ENCODE measurements at places on chromosomes 2 and 18.

DNA sequence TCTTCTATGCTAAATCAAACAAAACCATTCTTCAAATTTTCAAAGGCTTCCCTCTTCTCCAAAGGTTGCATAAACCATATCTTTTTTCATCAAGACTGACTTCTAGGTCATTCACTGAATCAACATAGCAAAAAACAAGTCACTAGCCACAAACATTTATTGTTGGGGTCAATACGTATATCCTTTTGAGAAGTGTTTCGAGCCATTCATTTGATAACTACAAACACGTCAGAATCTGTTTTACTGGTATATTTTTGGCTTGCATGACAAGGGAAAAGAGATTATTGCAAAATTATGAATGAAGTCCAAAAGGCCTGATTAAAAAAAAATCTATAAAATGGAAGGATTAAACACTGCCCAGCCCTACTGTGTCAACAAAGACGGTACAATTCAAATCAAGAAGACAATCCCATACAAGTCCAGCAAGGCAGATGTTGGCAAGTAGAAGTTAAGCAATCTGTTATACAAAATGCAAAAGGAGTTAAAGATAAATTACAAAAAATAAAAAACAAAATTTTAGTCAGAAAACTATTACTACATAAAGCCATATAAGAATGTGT lies 222.4 kb downstream of the SRBD1 start:
- no peak for DNase-seq

DNA sequence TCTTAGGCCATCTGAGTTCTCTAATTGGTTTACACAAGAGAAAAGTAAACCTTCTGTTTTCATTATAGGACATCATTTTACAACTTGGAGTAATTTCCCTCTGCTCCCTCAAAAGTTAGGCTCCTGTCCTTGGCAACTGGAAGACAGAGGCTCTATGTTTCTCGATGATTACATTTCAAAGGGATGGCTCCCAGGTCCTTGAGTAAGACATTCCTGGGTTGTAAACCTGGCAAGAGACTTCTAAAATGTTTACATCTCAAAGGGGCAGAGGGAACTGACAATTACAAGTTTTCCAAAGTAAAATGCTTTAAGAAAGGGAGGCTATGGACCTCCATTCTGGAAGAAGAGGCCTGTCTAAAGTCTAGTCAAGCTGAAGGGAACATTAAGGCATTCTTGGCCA lies 268.3 kb upstream of the REG3G start:
- DNase-seq: no peak

DNA sequence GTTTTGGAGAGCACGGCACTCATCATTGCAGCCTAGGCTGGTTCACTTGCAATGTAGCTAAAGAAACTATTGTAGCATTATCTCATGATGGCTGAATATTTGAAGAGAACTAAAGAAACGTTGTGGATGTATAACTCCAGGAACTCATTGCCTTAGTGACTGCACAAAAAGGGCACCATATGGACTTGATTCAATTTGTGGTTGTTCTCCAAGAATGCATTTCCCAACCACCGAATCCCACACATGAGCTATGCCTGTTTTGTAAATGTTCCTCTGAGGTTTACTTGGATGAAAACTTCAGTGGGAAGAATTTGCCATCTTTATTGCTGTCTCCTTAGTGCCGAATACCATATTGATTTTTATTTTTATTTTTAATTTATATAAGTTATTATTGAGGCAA lies 43.5 kb downstream of the DOK6 start:
- no peak for DNase-seq

DNA sequence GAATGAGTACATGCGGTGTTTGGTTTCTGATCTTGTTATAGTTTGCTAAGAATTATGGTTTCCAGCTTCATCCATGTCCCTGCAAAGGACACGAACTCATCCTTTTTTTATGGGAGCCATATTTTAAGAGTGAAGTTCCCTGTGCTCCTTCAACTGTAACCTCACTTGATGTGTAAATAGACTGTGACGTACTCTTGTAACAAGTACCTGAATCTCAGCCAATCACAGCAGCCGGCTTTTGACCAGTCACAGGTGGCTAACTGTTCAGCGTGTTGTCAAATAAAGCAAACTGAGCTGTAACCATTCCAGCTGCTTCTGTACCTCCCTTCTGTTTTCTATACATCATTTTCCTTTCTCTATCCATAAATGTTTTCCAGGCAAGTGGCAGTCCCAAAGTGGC lies 774.3 kb upstream of the HS6ST1 start:
- peak; percentile 86 for DNase-seq

GRCh38 chr18:75104483-75104882 lies 104.5 kb downstream of the PTGR3 start:
- peak; percentile 25 for DNase-seq

- DNase-seq: no peak
These were observed 1.6 kb upstream of the LIPG start for GRCh38 chr18:49560277-49560623.

DNA sequence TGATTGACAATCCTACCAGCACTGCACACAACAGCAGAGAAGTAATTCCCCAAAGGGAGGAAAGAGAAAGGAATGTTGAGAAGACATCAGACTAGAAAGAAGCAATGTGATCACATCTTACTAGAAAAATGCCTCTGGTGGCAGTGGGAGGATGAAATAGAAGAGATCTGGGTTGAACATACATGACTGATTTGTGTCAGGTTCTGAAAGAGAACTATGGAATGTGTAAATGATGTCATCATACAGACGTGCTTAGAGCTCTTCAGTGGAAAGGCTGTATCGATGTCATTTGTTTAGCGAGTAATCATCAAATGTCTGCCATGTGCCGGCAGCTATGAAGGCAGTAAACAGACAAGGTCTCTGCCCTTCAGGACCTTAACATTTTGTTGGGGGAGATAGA lies 24.9 kb downstream of the GORASP2 start:
- DNase-seq: peak; percentile 16

GRCh38 chr2:150119819-150120218 lies 367.6 kb downstream of the RND3 start:
- no peak for DNase-seq

DNA sequence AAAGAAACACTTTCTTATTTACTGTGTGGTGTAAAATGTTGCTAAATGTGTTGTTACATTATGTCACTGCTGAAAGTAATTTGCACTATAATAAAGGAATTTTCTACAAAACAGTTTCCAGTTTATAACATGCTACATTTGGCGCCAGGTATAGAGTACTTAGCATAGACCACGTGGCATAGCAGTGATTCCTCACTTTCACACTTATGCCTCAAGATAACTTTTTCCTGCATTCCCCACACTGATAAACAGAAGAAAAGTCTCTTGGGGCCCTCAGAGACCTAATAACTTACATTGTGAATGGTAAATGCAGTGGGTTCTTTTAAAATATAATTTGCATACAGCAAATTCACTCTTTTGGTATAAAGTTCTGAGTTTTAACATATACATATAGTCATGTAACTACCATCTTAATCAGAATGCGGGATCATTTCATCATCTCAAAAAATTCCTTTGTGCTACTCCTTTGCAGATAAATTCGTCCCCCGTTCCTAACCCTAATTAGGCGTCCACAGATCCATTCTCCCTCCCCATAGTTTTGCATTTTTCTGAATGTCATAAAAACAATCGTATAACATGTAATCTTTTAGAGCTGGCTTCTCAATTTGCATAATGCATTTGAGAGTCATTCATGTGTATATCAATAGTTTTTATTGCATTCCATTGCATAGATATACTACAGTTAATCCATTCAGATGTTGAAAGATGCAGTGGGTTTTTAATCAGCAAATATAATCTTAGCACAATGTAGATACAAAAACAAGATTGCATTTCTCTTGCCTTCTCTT lies 7.5 kb downstream of the LGALSL start:
- DNase-seq: no peak

DNA sequence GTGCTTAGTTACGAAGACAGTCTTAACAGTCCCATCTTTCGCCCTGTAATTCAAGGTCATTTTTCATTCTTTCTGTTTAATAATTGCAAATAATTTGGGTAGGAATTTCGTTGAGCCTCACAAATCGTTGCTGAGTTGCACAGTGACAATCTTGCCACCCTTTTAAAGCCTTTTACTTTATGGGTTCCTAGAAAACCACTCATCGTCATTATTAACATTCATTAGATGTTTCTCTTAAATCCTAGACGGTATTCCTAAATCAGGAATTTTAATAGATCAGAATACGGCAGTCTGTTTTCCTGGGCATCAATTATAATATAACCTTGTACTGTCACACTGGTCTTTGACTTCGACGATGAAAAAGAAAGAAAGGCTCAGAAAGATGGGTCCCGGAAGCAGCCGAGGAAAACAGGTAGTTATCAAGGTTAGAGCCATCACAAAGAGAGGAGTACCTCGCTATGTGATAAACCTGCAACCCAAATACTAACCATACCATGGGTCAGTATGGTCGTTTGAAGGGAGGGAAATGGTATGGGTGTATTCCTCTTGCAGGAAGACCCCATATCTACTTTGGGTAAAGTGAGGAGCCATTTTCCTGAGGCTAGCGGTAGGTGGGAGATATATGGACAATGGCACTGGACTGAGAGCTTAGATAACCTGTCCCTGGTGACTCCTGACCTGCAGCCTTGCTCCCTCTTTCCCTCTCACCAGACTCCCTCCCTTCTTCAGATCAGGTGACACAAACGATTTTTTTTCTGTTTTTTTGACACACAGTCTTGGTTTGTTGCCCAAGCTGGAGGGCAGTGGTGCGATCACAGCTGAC lies 981 bp upstream of the SF3B1 start:
- DNase-seq: peak; percentile 57

- no peak for DNase-seq
These were observed 18.3 kb upstream of the CXCR4 start for GRCh38 chr2:136135921-136136906.

GRCh38 chr2:64859312-64860212 lies 129.6 kb upstream of the SLC1A4 start:
- peak; percentile 94 for DNase-seq

DNA sequence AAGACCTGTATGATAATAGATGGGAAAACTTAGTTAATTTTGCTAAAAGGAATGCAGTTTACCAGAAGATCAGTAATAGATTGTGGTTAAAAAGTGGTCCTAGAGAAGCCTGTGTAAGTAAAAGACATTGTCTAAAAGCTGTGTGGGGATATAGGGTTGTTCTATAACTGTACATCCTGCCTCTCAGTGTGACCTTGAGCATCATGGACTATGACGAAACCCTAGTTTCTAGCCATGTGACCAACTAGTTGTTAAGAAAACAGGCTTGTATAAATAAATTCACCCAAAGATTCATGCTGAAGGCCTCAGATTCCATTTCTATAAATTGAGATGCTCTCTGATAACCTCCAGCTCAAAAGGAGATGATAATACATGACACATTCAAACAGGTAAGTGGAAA lies 160.7 kb downstream of the IKZF2 start:
- no peak for DNase-seq

- no peak for DNase-seq
These were observed 56.3 kb upstream of the MSH2 start for GRCh38 chr2:47346638-47347037.

DNA sequence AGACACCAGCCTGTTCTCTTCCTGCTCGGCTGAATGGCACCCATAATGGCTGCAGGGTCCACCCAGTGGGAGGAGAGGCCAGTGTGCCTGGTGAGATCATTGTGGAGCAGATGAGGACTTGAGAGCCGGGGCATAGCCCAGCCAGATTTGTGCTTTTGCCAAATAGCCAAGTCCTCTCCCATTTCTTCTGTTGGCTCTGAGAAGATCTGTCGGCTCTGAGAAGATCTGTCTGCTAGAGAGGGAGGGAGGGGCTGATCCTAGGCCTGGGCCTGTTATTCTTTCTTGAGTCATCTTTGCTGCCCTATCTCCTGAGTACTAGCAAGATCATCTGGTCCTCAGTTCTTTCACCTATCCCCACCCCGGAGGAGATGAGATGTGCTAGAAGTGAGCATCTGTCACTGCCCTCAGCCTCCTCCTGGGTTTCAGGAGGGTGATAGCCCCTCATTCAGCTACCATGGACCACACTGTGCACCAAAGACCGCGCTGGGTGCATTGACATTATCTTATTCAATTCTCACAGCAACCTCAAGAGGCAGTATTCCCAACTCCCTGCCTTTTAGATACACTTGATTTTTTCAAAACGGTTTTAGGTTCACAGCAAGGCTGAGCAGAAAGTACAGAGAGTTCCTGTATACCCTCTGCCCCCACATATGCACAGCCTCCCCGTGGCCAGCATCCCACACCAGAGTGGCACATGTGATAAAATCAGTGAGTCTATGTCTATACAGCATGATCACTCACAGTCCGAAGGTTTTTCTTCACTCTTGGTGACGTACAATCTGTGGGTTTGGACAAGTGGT lies 98.6 kb downstream of the CAPN13 start:
- DNase-seq: peak; percentile 40

GRCh38 chr2:33033606-33034081 lies 86.9 kb downstream of the LTBP1 start:
- DNase-seq: peak; percentile 39

DNA sequence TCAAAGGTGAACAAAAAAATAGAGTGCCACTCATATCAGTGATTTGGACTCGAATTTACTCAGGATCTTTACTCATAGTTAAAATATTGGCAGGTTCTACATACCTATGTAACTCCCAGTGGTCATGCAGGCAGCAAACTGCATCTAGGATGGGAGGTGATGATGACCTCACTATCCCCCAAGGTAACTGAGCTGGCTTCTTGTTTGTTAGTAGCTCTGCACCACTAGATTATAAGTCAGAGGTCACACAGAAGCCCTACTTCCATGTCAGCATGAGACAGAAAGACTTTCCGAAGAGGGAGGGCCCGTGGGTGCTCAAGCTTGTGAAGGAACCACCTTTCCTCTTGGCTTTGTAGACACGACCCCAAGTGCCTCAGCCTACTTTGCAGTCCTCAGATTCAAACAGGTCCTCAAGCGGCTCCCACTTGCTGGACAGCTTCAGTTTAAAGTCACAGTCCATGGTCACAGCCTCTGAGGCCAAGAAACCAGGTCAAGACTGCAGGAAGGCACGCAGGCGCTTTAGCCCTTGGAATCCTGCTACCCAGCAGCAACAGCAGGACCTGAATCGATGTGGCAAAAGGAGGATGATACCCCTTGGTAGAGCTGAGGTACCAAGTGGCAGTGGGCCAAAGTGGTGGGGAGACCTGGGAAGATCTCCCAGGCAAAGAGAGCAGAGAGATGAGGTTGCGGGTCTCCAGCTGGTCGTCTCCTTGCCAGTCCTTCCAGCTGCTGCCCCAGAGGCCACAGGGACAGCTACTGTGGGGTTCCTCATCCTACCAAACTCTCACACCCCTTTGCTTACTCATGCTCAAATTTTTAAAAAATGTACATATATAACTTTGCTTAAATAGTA lies 4.3 kb downstream of the NTSR2 start:
- no peak for DNase-seq

GRCh38 chr2:66700677-66701066 lies 265.7 kb downstream of the MEIS1 start:
- DNase-seq: no peak

GRCh38 chr2:173191601-173192000 lies 116.0 kb downstream of the MAP3K20 start:
- no peak for DNase-seq

- peak; percentile 88 for DNase-seq
These were observed 66.4 kb downstream of the MYO1B start for GRCh38 chr2:191311627-191312026.

- DNase-seq: no peak
These were observed 86.7 kb upstream of the MSTN start for GRCh38 chr2:190149200-190149599.

All from DMS53 (cell line).